ENCODE measurements at places on chromosomes 7 and 10. TPM values are rescaled to one million over a fixed set of nuclear protein-coding genes. Genes with fewer than 3 reads are reported as not detected.

SMO gene
- 1.7 TPM for total RNA-seq

NUPR2 gene
- total RNA-seq = not detected

DNA sequence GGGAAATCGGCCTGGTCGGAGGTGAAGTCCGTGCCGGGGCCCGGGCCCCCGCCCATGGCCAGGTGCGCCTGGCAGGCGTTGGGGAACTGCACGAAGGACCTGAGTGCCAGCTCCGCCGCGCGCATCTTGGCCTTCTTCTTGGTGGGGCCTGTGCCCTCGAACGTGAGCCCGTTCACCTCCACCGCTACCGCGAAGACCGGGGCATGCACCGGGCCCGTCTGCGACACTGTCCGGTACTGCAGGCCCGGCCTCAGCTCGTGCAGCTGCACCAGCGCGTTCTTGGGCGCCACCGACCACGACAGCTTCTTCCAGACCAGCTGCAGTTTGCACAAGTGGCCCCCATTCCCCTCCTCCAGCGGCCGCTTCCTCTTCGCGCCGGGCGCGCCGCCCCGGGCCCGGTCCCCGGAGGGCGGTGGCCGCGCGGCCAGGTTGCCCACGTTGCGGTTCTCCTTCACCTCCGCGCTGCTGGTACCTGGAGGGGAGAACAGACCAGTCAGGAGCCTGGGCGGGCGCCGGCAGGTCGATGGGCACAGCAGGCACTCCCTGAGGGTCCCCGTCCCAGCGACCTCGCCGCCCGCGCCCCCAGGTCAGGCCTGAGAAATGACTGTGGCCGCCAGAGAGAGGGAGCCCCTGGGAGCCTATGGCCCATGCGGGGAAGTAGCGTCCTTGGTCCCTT is 307.4 kb downstream of the WDR37 start:
- peaks cover 3% of the 10 kb centered on the region for H3K4me1 ChIP-seq
- no peak overlapping the region for H3K27ac ChIP-seq
- H3K27me3 ChIP-seq = peaks cover 59% of the 10 kb centered on the region
- H3K36me3 ChIP-seq = no peaks in the 10 kb centered on the region

SLC39A12 gene
- not detected for total RNA-seq

LRRC72 gene
- total RNA-seq = not detected

Data from activated naive CD8-positive, alpha-beta T cell treated with anti-CD3 and anti-CD28 coated beads for 36 hours (primary cell).